ENCODE measurements at places on chromosomes 7 and 10.

- DNase-seq: no peak
Observed at GRCh38 chr10:20494474-20494873, 402.6 kb downstream of the NEBL start.

- no peak for DNase-seq
Observed at GRCh38 chr10:77156406-77156879, 481.2 kb downstream of the KCNMA1 start.

- DNase-seq: no peak
Observed at GRCh38 chr10:105024184-105024583, 383.1 kb downstream of the SORCS3 start.

GRCh38 chr7:142375710-142376313, 118.0 kb upstream of the PRSS58 start:
- no peak for DNase-seq

DNA sequence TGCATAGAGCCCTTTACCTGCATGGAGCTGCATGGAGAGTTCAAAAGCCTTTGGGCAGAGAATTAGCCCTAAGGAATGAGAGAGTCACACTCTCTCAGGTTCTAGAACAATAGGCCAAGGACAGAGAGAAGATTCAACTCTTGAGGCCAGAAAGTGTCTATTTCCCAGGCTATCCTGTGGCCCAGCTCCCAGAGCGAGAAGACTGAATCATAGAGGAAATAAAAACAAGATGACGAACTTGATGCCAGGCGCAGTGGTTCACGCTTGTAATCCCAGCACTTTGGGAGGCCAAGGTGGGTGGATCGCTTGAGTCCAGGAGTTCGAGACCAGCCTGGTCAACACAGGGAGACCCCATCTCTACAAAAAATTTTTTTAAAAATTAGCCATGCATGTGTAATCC, 18.3 kb upstream of the PODXL start:
- no peak for DNase-seq

GRCh38 chr7:122913608-122914007, 27.3 kb upstream of the CADPS2 start:
- no peak for DNase-seq
